Activated T-helper 2 cell treated with anti-CD3 and anti-CD28 coated beads, Interferon-gamma antibody, Interleukin-2, Interleukin-4, amounts not matched to agents 10 μg/mL and 5 μg/mL and 100 μg/mL, durations not matched to agents 14 hours and 24 hours and 36 hours (primary cell): ENCODE measurements at places on chromosomes 11 and 22. TPM values are rescaled to one million over a fixed set of nuclear protein-coding genes. Genes with fewer than 3 reads are reported as not detected.

DNA sequence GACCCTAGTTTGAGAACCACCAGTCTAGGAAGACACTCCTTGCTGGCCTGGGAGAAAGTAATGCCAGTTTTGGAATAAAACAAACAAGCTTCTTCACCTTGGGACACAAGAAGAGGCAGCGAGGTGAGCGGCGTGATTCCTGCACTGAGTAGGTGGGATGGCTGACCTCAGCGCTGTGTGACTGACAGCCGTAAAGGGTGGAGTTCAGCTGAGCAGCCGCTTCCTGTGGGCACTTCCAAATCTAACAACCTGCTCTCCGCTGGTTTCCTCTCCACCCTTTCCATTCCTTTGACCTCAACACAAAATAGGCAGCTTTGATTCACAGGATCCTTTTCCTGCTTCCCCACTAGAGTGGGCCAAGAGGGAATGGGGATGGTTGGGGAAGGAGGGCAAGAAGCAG lies 45.8 kb downstream of the PC start:
- no peak for DNase-seq

DNA sequence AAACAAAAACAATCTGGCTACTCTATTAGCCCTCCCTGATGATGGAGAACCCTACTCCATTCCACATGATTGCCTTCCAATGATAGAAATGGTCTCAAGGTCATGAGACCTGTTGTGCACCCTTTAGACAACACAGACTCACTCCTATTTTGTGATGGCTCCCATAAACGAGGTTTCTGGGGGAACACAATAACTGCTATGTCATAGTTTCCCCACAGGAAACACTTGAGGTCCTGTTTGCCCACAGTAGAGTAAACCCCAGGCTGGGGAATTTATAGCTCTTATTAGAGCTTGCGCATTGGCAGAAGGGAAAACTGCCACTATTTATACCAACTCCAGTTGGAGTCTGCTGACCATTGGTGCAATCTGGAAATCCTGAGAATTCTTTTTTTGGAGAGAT lies 28.7 kb downstream of the MIF start:
- no peak for DNase-seq

DNA sequence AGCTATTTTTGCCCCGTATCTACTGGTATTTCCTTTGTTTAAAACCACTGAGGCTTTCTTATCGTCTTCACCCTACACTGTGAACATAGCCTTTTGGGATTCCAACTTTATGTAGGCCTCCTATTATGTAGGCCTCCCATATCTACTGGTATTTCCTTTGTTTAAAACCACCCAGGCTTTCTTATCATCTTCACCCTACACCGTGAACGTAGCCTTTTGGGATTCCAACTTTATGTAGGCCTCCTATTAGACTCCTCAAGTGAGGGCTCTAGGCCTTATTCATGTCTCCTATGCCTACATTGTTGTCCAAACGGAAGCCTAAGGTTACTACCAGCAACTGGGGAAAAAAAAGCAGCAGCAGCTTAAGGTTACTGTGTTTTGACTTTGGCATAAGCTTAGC lies 23.7 kb downstream of the CEP295 start:
- no peak for DNase-seq

DNA sequence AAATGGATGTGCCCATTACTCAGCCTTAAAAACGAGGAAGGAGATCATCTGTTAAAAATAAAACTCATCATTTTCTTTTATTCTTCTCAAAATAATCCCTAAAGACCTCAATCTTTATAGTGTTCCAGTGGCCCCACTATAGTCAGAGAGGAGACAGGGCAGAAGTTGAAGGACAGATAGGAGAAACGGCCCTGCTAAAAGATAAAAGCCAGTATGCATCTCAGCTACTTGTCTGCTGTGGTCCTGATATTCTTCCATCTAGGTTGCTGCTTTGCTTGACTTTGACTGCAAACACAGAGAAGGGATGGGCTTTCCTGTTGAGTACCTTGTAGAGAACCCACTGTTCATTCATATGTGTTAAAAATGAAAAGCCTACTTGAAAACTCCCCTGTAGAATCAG lies 31.4 kb downstream of the NF2 start:
- DNase-seq = no peak

DNA sequence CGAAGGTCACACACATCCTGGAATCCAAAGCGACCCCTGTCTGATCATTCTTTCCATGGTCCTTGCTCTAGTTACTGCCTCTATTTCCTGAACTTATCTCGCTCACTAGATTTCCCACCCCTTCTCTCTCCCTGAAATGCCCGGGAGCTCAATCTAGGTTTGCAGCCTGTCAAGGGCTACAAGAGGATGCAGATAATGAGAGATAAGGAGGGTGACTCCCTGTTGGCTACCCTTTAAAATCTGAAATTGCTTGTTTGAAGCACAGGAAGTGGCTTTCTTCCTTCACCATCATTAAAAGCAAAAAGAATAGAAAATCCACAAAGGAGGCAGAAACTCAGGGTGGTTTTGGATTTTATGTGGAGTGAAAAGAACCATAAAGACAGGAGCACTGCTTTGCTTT lies 13.0 kb upstream of the FLI1 start:
- DNase-seq = no peak

GRCh38 chr11:131038597-131038996 lies 122.3 kb upstream of the SNX19 start:
- no peak for DNase-seq

- no peak for DNase-seq
Observed at GRCh38 chr22:19105867-19106802, 16.1 kb downstream of the DGCR2 start.

DNA sequence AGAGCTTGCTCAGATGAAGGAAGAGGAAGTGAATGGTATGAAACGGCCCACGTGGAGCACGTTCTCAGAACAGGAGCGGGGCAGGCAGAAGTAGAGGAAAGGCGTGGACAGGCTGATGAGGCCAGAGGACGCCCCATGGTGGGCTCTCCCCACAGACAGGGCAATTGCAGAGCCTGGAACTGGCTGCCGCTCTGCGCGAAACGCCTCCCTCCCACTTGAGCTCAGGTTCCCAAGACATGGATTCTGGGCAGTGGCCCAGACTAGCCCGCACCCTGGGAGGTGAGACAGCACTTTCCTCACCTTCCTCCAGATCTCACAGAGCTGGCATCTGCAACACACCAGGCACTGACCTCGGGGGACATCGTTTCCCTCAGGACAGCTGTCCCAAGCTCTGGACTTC lies 117.6 kb downstream of the PHF21B start:
- DNase-seq = no peak

GRCh38 chr11:10540546-10540914 lies 457 bp downstream of the RNF141 start:
- DNase-seq = no peak

DEPDC5 gene
- total RNA-seq = 33.2 and 37.6 TPM in 2 replicates

LRRC56 gene
- 1.3 and 2.2 TPM in 2 replicates for total RNA-seq

F2 gene
- 0.11 TPM in 1 of 2 replicates, not detected in the other for total RNA-seq

CBLIF gene
- not detected in 2 replicates for total RNA-seq
